A549 treated with Mapracorat at 1 μM for 4 hours (cell line): ENCODE measurements at places on chromosomes 2 and 18. TPM values are rescaled to one million over a fixed set of nuclear protein-coding genes. Genes with fewer than 3 reads are reported as not detected.

DUSP19 gene
- 0.45 to 0.87 TPM (median 0.57 TPM) in 5 replicates for total RNA-seq

MEX3C gene
- 17.6 to 20.6 TPM (median 19.0 TPM) in 5 replicates for total RNA-seq

PRPF40A gene
- 68.1 to 93.4 TPM (median 80.9 TPM) in 5 replicates for total RNA-seq

DBI gene
- 380 to 537 TPM (median 392 TPM) in 5 replicates for total RNA-seq

FZD7 gene
- 5.2 to 7.3 TPM (median 6.4 TPM) in 5 replicates for total RNA-seq

MDH1B gene
- 1.4 to 2.0 TPM (median 1.7 TPM) in 5 replicates for total RNA-seq

USP34 gene
- total RNA-seq = 44.2 to 60.2 TPM (median 49.9 TPM) in 5 replicates

HOXD10 gene
- total RNA-seq = 4.4 to 6.4 TPM (median 5.4 TPM) in 5 replicates

SAG gene
- not detected in 5 replicates for total RNA-seq

GRHL1 gene
- total RNA-seq = 0.88 to 1.5 TPM (median 1.1 TPM) in 5 replicates

DNER gene
- total RNA-seq = 9.6 to 12.2 TPM (median 10.8 TPM) in 5 replicates

SLC39A6 gene
- 41.1 to 53.5 TPM (median 50.8 TPM) in 5 replicates for total RNA-seq

DSG1 gene
- not detected in 5 replicates for total RNA-seq

ADRA2B gene
- total RNA-seq = 0.05 to 0.13 TPM (median 0.09 TPM) in 5 replicates

SCTR gene
- not detected in 5 replicates for total RNA-seq

ST8SIA3 gene
- not detected in 5 replicates for total RNA-seq

GAREM1 gene
- total RNA-seq = 4.3 to 6.2 TPM (median 5.3 TPM) in 5 replicates

RND3 gene
- total RNA-seq = 46.2 to 54.1 TPM (median 52.1 TPM) in 5 replicates

EPB41L3 gene
- 0.10 to 0.81 TPM (median 0.21 TPM) in 5 replicates for total RNA-seq

WDSUB1 gene
- 7.6 to 8.7 TPM (median 8.1 TPM) in 5 replicates for total RNA-seq

TIA1 gene
- 36.2 to 53.9 TPM (median 48.7 TPM) in 5 replicates for total RNA-seq

TRABD2A gene
- total RNA-seq = 10.3 to 14.7 TPM (median 12.5 TPM) in 5 replicates

MAP4K3 gene
- 16.2 to 20.4 TPM (median 18.5 TPM) in 5 replicates for total RNA-seq

MALL gene
- 139 to 166 TPM (median 147 TPM) in 5 replicates for total RNA-seq
